ENCODE measurements at places on chromosomes 2 and 18.

- no peak for DNase-seq
Measured at GRCh38 chr2:113940891-113941290, 51.0 kb downstream of the ACTR3 start.

GRCh38 chr18:46344416-46345180 is 240.4 kb downstream of the HAUS1 start:
- no peak for DNase-seq

GRCh38 chr18:49009661-49010060 is 58.9 kb upstream of the SMAD7 start:
- DNase-seq: no peak

DNA sequence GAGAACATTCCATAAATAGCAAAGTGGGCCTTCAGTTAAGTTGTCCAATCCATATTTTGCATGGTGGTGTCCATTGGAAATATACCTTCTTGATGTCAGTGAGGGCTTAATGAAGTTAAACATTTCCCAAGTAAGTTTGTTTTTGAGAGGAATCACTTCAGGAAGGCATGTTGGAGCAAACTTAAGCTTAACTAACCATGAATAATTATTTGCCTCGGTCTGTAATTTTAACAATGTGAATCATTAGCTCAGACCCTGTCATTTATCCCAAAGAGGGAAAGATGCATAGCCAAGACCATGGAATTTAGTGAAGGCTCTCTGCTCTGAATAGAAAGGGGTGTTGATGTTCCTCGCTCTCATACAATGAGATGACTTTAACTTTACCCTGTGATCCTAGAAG is 47.4 kb downstream of the SPATS2L start:
- no peak for DNase-seq

GRCh38 chr2:227058888-227059399 is 105.1 kb downstream of the COL4A4 start:
- no peak for DNase-seq

DNA sequence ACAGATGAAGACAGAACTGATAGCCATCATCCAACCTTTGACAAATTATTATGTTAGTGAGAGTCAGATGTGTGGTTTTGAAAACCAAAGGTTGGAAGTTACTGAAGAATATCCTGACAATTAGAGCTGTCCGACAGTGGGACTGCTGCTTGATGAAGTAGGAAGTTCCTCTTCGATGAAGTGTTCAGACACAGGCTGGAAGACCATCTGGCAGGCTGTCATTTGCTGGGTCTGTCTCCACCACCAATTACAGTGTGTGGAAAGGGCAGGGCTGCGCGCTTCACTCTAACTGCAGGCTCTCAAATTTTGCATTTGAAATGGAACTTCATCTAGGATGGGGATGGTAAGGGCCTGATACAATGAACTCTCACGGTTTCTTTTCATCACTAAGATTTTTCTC is 313.8 kb downstream of the PIK3C3 start:
- no peak for DNase-seq

- no peak for DNase-seq
Measured at GRCh38 chr2:9821805-9822445, 21.3 kb upstream of the TAF1B start.

DNA sequence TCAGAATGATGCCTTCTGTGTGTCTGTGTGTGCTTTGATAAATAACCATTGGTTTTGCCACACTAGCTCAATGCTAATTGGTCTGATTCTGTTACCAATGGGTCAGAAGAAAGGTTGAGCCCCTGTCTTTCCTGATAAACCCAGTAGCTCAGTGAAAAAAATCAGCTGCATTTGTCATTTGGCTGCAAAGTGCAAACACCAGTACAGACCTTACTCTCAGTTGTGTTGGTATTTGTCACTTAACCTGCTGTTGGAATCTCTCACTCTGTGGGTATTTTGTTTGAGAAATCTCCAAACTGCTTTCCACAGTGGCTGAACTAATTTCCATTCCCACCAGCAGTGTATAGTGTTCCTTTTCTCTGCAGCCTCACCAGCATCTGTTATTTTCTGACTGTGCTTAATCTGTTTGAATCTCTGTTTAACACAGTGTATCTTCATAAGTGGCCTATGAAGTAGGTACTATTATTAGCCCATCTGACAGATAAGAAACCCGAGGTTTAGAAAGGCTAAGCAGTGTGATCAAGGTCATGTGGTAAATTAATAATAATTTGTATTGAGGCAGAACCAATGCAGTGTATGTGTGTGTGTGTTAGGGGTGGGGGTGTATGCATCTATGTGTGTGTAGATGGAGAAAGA is 26.7 kb downstream of the LIMS1 start:
- no peak for DNase-seq

DNA sequence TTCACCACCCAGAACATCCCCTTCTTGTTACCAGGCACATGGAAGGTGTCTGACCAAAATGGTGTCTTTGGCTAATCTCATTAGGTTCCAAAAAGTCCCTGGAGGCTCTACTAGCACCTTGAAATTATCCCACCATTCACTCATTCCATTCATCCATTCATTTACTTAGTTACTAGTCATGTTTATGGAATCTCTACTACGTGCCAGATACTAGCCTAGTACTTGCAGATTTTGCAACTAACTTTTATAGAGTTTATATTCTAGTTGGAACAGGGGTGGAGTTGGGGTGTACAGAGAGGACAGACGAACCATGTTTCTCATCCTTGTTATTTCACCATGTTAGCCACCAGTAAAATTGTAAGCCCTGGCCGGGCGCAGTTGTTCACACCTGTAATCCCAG is 4.0 kb upstream of the NOP58 start:
- DNase-seq: no peak

- no peak for DNase-seq
Measured at GRCh38 chr2:111898703-111899514, 502 bp downstream of the MERTK start.

- DNase-seq: no peak
Measured at GRCh38 chr2:100105678-100106054, 36.7 kb downstream of the AFF3 start.

DNA sequence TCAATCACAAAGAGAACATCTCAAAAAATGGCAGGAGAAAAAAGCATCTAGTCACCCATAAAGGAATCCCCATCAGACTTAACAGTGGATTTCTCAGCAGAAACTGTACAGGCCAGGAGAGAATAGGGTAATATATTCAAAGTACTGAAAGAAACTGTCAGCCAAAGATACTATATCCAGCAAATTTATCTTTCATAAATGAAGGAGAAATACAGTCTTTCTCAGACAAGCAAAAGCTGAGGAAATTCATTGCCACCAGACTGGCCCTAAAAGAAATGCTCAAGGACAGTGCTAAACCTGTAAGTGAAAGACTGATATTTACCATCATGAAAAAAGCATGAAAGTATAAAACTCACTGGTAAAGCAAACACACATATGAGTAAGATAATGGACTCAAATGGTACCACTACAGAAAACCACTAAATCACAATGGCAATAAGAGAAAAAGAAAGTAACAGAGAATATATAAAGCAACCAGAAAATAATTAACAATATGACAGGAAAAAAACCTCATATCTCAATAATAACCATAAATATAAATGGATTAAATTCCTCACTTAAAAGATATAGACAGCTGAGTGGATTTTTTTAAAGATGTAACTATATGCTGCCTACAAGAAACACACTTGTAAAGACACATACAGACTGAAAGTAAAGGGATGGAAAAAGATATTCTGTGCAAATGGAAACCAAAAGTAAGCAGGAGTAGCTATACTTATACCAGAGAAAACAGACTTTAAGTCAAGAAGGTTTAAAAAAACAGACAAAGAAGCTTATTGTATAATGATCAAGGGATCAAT is 83.4 kb upstream of the STK39 start:
- no peak for DNase-seq

- no peak for DNase-seq
Measured at GRCh38 chr2:230912046-230912445, 13.0 kb downstream of the GPR55 start.

DNA sequence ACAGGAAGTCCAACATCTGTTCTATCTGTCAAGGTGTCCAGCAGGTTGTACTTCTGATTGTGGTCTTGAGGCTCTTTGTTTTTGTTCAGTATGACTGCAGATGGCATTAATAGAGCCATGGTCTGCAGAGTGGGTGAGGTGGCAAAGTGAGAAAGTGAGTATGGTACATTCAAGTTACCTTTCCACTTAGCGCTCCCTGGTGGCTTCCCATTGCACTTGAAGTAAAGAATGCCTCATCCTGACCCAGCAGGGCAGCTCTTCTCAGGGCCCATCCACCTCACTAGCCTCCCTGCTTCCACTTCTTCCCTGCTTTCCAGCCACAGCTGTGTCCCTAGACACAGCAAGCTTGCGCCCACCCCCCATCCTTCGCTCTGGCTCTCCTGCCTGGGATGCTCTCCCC is 148.0 kb upstream of the ALPP start:
- DNase-seq: peak; percentile 33

- DNase-seq: peak; percentile 18
Measured at GRCh38 chr18:35478520-35479435, 19.0 kb downstream of the INO80C start.
